ENCODE measurements at places on chromosomes 2 and 18. TPM values are rescaled to one million over a fixed set of nuclear protein-coding genes. Genes with fewer than 3 reads are reported as not detected.

GRCh38 chr2:36530178-36530982 is 67.6 kb downstream of the FEZ2 start:
- H3K36me3 ChIP-seq, result peaks cover 2% of the 10 kb centered on the region
- no peak overlapping the region for H3K27ac ChIP-seq

- no peak overlapping the region for H3K27ac ChIP-seq
- peaks cover 26% of the 10 kb centered on the region for H3K4me1 ChIP-seq
- DNase-seq, result no peak
- H3K4me3 ChIP-seq, result no peak overlapping the region
- H3K36me3 ChIP-seq, result no peaks in the 10 kb centered on the region
Measured at GRCh38 chr2:239337122-239337876, 63.5 kb downstream of the HDAC4 start.

DNA sequence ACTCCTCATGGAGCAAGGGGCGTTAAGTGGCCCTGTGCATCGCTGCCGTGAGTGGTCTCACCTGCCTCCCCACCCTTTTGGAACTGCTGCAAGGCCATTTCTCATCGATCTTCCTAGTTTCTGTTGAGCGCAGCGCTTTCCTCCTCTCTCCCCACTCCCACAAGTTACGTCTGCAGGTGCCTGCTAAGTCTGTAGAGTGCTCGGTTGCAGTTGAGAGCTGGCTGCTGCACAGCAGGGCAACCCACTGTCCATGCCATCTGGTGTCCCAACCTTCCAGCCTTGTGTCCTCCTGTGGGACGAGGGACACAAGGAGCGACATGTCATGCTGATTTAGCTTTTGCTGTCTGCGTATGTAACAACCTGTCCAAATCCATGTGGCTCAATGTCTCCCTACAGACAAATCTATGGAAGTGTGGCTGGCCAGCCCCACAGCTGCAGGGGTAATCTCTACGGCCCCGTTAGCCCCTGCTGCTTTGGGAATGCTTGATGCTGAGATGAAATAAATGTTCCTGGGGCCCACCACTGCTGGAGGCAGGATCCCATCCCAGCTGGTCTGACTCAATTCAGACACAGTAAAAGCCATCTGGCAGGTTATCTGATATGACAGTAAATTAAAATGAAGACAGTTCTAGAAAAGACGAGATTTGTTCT is 68.1 kb upstream of the TCF7L1 start:
- H3K4me1 ChIP-seq, result peaks cover 9% of the 10 kb centered on the region
- no peak for DNase-seq
- H3K27me3 ChIP-seq, result no peaks in the 10 kb centered on the region
- no peak overlapping the region for H3K4me3 ChIP-seq
- no peaks in the 10 kb centered on the region for H3K36me3 ChIP-seq

DNA sequence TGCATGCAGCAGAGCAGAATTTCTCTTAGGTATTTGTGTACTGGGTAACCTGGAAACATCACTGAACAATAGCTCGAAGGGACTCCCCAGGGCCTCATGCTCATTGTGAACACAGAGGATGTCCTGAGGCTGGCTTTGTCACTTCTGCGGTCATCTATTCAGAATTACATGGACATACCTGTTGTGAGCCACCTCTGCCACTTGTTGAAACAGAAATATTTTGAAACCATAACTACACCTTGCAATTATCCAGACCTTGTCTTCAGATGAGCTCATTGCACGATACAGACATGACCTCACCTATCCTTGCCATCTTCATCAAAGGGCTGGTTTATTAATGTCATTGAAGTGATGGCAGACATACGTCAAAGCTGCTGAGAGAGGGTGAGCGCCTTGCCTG is 23.4 kb upstream of the CREG2 start:
- H3K36me3 ChIP-seq, result no peaks in the 10 kb centered on the region
- H3K4me1 ChIP-seq, result no peaks in the 10 kb centered on the region
- H3K4me3 ChIP-seq, result no peak overlapping the region
- H3K27me3 ChIP-seq, result no peaks in the 10 kb centered on the region
- no peak overlapping the region for H3K27ac ChIP-seq

DNA sequence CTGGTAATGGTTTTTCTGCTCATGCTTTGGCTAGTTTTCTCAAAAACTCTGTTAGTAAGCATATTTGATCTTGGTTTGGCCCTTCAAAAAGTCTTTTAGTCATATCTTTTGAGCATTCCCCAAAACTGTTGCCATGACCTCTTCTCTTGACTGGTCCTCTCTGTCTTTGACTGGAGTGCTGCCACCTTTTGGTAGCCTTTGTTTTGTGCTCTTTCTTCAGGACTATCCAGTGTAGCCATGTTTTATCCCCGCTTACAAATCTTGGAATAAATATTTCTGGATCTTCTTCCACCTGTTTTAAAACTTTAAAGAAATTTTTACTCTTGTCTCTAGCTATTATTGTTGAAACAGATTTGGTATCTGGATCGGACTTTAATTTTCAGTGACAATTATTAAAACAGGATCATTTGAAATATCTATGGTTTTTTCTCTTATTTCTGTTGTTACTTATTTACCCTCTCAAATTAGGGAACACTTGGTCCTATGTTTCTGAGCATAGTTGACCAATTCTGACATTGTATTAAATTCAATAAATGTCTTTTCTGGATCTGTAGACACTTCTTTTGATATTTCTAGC is 965 bp upstream of the ELOA2 start:
- H3K27me3 ChIP-seq, result no peaks in the 10 kb centered on the region
- no peaks in the 10 kb centered on the region for H3K4me1 ChIP-seq
- H3K27ac ChIP-seq, result no peak overlapping the region
- no peak for DNase-seq
- H3K4me3 ChIP-seq, result no peak overlapping the region

DNA sequence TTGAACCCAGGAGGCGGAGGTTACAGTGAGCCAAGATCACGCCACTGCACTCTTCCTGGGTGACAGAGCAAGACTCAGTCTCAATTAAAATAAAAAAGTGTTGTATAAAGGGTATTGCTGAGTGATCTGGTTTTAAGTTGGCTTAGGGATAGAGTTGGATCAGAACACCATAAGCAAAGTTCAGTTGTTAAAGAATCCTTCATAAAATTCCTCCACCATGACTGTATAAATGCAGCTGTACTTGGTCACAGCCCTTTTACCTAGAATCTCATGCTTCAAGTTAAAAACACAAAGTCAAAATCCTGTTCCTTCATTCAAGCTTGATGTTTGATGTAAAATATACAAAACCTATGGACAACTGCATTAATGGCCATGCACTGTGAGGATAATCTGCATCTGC is 33.4 kb upstream of the PNO1 start:
- DNase-seq, result no peak
- no peaks in the 10 kb centered on the region for H3K27me3 ChIP-seq
- peaks cover 2% of the 10 kb centered on the region for H3K4me1 ChIP-seq
- H3K27ac ChIP-seq, result no peak overlapping the region

DNA sequence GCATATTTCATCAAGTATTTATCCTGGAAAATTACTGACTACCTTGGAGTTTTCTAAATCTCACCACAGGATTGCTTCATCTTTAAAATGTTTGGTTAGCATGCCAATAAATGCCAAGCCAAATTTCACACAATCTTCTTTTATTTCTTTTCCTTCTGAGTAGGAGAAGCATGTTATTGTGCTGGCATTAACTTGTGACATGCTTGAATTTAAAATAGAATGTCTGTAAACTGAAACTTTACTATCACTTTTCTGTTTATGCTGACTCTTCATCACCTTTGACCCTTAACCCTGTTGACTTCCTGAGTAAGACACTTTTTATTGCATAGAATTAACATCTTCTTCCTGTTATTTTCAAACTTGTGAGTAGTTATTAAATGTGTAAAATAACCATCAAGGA is 56.2 kb upstream of the LRRTM4 start:
- no peak overlapping the region for H3K4me3 ChIP-seq
- no peaks in the 10 kb centered on the region for H3K4me1 ChIP-seq
- H3K36me3 ChIP-seq, result no peaks in the 10 kb centered on the region

- no peak overlapping the region for H3K27ac ChIP-seq
- H3K27me3 ChIP-seq, result no peaks in the 10 kb centered on the region
- no peak for DNase-seq
- no peaks in the 10 kb centered on the region for H3K4me1 ChIP-seq
- H3K4me3 ChIP-seq, result no peak overlapping the region
Measured at GRCh38 chr18:74665346-74665745, 67.7 kb downstream of the ZNF407 start.

DNA sequence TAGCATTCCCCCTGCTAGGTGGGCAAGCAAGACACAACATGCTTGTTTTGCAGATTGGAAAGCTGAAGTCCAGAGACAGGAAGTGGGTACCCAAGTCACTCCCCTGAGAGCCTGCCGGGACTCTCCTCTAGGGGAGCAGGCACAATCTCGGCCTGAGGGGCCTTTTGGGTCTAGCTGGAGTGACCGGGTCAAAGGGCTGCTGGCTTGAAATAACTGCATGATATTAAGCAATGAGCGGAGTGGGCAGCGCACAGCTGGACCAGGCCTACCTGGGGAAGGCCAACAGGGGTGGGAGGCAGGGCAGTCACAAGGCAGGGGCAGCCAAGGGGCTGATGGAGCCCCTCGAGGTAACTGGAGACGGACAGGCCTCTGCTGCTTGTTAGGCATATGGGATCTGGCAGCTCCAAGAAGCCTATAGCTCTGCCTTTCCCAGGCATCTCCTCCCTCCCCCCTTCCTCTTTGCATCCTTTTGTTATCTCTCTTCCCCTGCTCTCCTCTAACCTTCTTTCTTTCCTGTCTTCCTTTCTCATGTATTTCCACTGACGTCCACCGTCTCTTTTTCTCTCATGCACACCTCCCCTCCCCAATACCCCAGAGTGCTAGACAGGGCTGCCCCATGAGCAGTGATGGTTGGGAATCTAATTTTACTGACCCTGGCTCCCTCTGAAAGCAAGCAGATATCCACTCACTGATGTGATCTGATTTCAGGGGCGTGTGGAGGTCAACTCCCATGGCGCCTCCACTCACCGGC is 237.5 kb downstream of the LOXHD1 start:
- H3K27me3 ChIP-seq, result no peaks in the 10 kb centered on the region
- peaks cover 9% of the 10 kb centered on the region for H3K4me1 ChIP-seq
- no peak for DNase-seq
- H3K4me3 ChIP-seq, result no peak overlapping the region
- H3K27ac ChIP-seq, result no peak overlapping the region
- no peaks in the 10 kb centered on the region for H3K36me3 ChIP-seq

DNA sequence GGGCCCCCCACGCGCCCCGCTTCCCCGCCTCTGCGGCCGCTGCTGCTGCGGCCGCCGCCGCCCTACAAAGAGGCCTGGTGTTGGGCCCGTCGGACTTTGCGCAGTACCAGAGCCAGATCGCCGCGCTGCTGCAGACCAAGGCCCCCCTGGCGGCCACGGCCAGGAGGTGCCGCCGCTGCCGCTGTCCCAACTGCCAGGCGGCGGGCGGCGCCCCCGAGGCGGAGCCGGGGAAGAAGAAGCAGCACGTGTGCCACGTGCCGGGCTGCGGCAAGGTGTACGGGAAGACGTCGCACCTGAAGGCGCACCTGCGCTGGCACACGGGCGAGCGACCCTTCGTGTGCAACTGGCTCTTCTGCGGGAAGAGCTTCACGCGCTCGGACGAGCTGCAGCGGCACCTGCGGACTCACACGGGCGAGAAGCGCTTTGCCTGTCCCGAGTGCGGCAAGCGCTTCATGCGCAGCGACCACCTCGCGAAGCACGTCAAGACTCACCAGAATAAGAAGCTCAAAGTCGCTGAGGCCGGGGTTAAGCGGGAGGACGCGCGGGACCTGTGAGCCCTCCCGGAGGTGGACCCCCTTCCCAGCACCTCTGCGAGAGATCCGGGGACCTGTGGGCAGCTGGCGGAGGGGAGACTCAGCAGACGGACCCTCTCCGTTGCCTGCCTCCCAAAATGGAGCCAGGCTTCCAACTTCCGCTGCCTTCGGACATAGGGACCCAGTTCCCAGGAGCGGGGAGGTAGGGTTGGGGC is 1.9 kb downstream of the SP5 start:
- peak; percentile 90 for DNase-seq
- peaks cover 29% of the 10 kb centered on the region for H3K4me1 ChIP-seq
- H3K4me3 ChIP-seq, result peak overlapping the region; percentile 52
- no peak overlapping the region for H3K27ac ChIP-seq

DNA sequence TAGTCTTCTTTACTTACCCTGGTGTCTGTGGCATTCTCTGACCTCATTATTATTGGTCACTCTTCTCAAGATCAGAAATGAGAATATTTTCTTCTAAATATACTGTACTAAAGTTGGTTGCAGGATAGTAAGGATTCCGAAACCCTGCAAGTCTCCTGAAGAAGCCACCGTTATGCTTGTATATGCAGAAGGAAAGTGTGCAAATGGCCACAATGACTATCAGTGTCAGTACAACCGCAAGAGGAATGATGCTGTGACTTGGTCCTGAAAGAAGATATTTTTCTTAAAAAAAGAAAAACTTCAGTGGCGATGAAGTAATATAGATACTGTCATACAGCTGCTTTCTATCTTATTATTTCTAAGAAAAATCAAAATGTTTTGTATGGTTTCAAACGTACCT is 120.7 kb downstream of the PLA2R1 start:
- H3K27ac ChIP-seq, result no peak overlapping the region
- no peaks in the 10 kb centered on the region for H3K36me3 ChIP-seq
- no peak for DNase-seq

DNA sequence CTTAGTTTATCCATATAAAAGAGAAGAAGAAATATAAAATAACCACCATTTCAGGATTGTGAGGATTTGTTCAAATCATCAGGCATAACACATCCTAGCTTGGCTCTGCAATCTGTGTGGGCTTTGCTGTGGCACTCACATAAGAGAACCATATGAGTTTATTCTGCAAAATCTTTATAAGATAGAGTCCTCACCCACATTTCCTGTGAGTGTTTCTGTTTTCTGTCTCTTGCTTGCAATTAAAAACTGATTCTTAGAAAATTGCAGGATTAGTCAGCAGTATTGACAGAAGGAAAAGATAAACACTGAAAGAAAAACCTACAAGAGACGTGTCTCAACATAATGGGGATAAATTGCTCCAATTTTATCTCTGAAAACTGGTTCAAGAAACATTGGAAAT is 258.5 kb downstream of the RND3 start:
- no peak overlapping the region for H3K27ac ChIP-seq
- DNase-seq, result no peak
- H3K4me1 ChIP-seq, result no peaks in the 10 kb centered on the region
- no peak overlapping the region for H3K4me3 ChIP-seq

DNA sequence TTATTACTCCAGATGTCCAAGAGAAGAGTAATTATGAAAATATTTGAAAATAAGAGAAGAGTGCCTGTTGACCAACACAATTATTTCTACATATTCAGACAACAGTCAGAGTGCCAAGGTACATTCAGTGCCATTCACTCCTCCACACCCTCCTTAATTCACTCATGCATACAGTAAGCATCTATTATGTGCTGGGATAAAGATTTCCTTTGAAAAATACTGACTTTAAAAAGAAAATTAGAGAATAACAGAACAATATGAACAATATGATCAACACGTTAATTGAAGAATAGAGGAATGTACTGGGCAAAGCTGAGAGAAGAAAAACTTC is 203.6 kb downstream of the L3MBTL4 start:
- peaks cover 7% of the 10 kb centered on the region for H3K4me1 ChIP-seq
- DNase-seq, result no peak
- H3K4me3 ChIP-seq, result no peak overlapping the region
- no peaks in the 10 kb centered on the region for H3K36me3 ChIP-seq
- no peaks in the 10 kb centered on the region for H3K27me3 ChIP-seq
- H3K27ac ChIP-seq, result no peak overlapping the region

KCNG2 gene
- total RNA-seq, result 1.1 TPM

C2orf78 gene
- total RNA-seq, result not detected

ITGA6 gene
- total RNA-seq, result 38.1 TPM

SCN7A gene
- 54.0 TPM for total RNA-seq

Data from upper lobe of left lung (tissue), 6 donors.